ENCODE measurements at places on chromosomes 1 and 21. TPM values are rescaled to one million over a fixed set of nuclear protein-coding genes. Genes with fewer than 3 reads are reported as not detected.

DNA sequence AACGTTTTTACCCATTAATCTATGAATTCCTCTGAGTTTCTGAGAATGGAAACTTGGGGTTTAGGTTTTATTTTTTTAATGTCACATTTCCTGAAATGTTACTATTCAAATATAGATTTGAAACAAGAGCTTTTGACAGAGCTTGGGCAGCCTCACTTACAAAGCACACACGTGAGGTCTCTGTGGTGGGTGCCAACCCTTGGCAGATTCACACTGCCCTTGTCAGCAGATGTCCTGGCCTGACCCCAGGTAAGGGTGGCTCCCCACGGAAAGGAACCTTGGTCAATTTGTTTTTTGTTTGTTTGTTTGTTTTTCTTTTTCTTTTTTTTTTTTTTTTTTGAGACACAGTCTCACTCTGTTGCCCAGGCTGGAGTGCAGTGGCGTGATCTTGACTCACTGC, 53.5 kb downstream of the FAAP20 start:
- H3K27me3 ChIP-seq: no peaks in the 10 kb centered on the region
- no peak overlapping the region for H3K27ac ChIP-seq
- no peak overlapping the region for H3K4me3 ChIP-seq
- peaks cover 10% of the 10 kb centered on the region for H3K4me1 ChIP-seq

- no peak for DNase-seq
- H3K27me3 ChIP-seq: no peaks in the 10 kb centered on the region
- no peaks in the 10 kb centered on the region for H3K36me3 ChIP-seq
- no peak overlapping the region for H3K27ac ChIP-seq
- no peaks in the 10 kb centered on the region for H3K4me1 ChIP-seq
- H3K4me3 ChIP-seq: no peak overlapping the region
These were observed 6.2 kb downstream of the NECTIN4 start for GRCh38 chr1:161082996-161083747.

DNA sequence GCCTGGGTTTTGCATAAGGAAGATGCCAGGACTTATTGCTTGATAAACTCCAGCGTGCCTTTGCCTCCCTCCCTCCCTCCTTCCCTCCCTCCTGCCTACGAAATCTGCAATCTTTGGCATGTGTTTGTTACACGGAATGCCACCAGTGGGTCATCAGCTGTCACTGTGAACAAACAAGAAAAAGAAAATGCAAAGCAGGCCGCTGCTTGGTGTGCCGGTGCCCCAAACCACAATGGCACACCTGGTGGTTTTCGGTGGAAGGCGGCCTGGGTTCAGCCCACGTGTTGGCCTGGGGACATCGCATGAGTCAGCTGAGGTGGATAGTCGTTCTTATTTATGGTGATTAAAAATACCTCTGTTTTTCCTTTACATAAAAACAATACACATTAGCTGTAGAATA, 16.3 kb upstream of the IFNLR1 start:
- H3K4me1 ChIP-seq: peaks cover 6% of the 10 kb centered on the region
- no peak for DNase-seq
- H3K27me3 ChIP-seq: no peaks in the 10 kb centered on the region
- H3K27ac ChIP-seq: no peak overlapping the region

GRCh38 chr1:219150913-219151312, 22.8 kb upstream of the LYPLAL1 start:
- no peak for DNase-seq
- no peaks in the 10 kb centered on the region for H3K36me3 ChIP-seq
- H3K4me3 ChIP-seq: no peak overlapping the region
- H3K27me3 ChIP-seq: no peaks in the 10 kb centered on the region
- no peaks in the 10 kb centered on the region for H3K4me1 ChIP-seq

DNA sequence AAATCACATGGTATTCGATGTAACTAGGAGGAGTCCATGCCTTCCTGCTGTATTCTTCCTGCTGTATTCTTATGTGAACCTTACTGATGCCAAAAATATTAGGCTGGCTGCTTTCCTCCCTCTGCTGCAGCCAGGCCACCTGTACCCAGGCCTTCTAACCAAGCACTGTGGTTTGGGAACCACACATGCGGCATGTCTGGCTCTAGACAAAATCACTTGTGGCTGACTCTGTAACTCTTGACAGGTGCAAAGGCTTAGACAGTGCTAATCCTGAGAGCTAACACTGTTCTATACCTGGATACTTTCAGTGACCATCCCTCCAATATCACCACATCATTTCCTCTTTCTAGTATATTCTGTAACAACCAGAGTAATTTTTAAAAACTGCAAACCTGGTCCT, 67.7 kb downstream of the PCP4 start:
- no peak for DNase-seq
- no peaks in the 10 kb centered on the region for H3K36me3 ChIP-seq
- H3K4me3 ChIP-seq: no peak overlapping the region
- H3K4me1 ChIP-seq: no peaks in the 10 kb centered on the region
- H3K27me3 ChIP-seq: no peaks in the 10 kb centered on the region
- H3K27ac ChIP-seq: no peak overlapping the region

DNA sequence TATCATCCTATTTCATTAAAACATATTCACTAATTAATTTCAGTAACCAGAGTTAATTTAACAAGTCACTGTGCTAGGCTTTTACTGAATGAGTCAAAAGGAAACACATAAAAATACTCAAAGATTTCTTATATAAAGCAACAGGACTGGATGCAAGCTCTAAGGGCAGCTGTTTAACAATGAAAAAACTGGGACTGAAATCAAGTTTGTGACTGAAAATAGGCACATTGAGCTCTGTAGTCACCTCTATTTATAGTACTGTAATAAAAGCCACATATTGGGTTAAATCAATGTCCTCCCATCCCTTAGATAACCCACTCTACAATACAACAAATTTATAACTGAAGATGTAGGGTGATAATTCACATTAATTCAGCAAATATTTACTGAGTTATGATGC, 52.4 kb downstream of the SMYD3 start:
- H3K36me3 ChIP-seq: no peaks in the 10 kb centered on the region
- DNase-seq: no peak
- no peaks in the 10 kb centered on the region for H3K4me1 ChIP-seq
- H3K27me3 ChIP-seq: no peaks in the 10 kb centered on the region
- H3K27ac ChIP-seq: no peak overlapping the region

- no peak overlapping the region for H3K27ac ChIP-seq
- no peaks in the 10 kb centered on the region for H3K27me3 ChIP-seq
- H3K4me3 ChIP-seq: no peak overlapping the region
- H3K36me3 ChIP-seq: no peaks in the 10 kb centered on the region
- no peak for DNase-seq
- H3K4me1 ChIP-seq: no peaks in the 10 kb centered on the region
These were observed 162.3 kb downstream of the PSMG1 start for GRCh38 chr21:39020751-39021477.

- H3K4me3 ChIP-seq: no peak overlapping the region
- no peak for DNase-seq
- H3K27ac ChIP-seq: no peak overlapping the region
- H3K27me3 ChIP-seq: no peaks in the 10 kb centered on the region
These were observed 49.6 kb upstream of the HOOK1 start for GRCh38 chr1:59765011-59765730.

- no peak overlapping the region for H3K27ac ChIP-seq
- no peak overlapping the region for H3K4me3 ChIP-seq
- H3K27me3 ChIP-seq: no peaks in the 10 kb centered on the region
These were observed 90.2 kb upstream of the TSPAN2 start for GRCh38 chr1:115179397-115180079.

GRCh38 chr1:21857840-21858670, 46.0 kb downstream of the LDLRAD2 start:
- H3K4me1 ChIP-seq: no peaks in the 10 kb centered on the region
- no peak overlapping the region for H3K27ac ChIP-seq
- H3K4me3 ChIP-seq: no peak overlapping the region
- no peaks in the 10 kb centered on the region for H3K27me3 ChIP-seq
- H3K36me3 ChIP-seq: no peaks in the 10 kb centered on the region
- no peak for DNase-seq

DNA sequence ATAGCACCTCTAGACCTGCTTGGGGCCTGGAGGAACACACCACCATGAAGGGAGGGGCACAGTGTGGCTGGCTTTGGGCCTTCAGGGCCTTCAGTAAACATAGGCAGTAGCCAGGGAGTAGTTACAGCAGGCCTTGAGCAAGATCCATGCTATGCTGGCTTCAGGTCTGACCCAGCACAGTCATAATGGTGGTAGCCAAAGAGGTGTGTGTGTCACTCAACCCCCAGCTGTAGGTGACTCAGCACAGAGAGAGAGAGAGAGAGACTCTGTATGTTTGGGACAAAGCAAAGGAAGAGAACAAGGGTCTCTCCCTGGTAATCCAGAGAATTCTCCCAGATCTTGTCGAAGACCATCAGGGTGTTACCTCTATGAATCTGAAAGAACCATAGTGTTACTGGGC, 250.5 kb upstream of the PKN2 start:
- no peaks in the 10 kb centered on the region for H3K27me3 ChIP-seq
- no peaks in the 10 kb centered on the region for H3K36me3 ChIP-seq

DNA sequence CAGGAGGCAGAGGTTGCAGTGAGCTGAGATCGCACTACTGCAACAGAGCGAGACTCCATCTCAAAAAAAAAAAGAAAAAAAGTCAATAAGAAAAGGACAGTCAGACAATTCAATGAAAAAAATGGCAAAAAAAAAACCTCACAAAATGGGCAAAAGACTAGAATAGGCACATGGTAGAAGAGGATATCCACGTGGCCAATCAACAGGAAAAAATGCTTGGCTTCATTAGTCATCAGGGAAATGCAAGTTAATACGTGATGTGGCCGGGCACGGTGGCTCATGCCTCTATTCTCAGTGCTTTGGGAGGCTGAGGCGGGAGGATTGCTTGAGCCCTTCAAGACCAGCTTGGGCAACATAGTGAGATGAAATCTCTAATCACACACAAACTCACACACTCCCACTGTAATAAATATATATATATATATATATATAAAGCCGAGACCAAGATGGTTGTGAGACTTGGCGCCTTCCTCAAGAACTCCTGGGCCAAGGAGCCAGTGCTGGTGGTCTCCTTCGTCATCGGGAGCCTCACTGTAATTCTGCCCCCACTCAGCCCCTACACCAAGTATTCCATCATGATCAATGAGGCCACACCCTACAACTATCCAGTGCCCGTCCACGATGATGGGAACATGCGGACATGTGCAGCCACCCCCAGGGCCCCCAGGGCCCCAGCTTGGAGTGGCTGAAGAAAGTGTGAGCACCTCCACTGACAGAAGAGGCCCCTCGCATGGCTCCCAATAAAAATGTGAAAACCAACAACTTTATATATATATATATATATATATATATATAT, 22.9 kb upstream of the LEFTY2 start:
- no peaks in the 10 kb centered on the region for H3K4me1 ChIP-seq
- no peaks in the 10 kb centered on the region for H3K36me3 ChIP-seq
- no peak overlapping the region for H3K4me3 ChIP-seq
- no peak for DNase-seq
- H3K27ac ChIP-seq: no peak overlapping the region
- H3K27me3 ChIP-seq: no peaks in the 10 kb centered on the region

DNA sequence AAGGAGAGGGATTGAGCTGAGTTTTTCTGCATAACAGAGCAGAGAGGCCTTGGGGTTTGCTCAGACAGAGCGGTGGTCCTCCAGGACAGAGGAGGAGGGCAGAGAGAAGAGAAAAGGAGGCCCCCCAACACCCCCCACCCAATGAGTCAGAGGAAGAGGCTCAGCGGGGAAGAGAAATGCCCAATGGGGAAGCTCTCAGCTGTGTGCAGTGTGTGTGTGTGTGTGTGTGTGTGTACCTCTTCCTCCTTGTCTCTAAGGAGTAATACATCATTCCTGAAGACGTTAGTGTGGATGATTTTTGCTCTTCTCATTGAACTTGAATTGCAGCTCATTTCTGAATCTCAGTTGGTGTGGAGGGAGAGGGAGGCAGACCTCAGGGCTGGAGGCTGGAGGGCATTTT, 8.7 kb downstream of the TMPRSS3 start:
- H3K4me3 ChIP-seq: no peak overlapping the region
- H3K4me1 ChIP-seq: peaks cover 27% of the 10 kb centered on the region
- H3K27ac ChIP-seq: no peak overlapping the region

DNA sequence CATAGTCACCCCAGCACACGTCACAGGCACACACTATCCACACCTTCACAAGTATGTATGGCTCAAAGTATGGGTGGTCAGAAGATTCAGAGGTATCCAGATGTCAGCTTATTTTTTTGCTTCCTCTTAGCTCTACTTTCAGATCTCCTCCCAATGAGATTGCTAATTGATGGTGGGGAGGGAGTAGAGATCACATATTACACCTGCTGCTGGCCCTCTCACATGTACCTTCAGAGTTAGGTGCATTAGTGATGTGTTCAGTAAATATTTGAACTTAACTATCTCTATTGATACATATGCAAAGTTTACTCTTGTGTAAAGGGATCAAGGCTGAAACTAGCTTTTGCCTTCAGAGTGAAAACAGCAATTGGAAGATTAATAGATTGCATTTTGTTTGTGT, 262.6 kb downstream of the PCP4 start:
- no peak overlapping the region for H3K4me3 ChIP-seq
- no peaks in the 10 kb centered on the region for H3K4me1 ChIP-seq
- no peaks in the 10 kb centered on the region for H3K36me3 ChIP-seq
- no peak for DNase-seq

DNA sequence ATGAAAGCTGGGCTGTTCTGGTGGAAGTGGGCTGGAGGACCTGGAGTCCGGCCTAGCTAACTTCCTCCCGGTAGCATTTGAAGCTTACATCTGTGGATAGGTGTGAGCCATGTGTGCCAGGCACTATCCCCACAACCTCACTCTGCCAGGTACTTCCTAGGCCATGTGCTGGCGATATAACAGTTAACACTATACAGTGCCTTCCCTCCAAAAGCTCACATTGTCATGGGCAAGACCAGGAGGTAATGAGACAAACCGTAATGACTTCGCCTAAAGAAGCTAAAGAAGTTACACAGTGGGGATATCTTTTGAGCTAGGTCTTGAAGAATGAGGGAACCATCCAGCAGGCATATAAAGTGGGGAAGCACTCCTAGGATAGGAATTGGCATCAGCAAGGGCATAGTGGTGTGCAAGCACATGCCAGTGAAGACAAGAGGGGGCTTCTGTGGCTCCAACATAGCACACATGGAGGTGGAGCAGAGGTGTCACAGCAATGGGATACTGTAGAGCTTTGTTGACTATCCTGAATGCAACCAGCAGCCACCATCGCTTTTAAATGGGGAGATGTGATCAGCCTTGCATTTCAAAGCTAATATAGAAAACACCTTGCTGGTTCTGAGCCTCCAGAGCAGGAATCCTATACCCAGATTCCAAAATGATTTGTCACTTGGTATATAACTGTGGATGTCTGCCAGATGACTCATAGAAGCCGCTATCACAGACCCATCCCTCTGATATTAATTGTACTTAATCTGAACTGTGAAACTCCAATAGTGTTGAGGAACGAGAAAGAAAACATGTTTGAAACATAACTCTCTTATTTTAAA, 466.3 kb downstream of the LMO4 start:
- no peaks in the 10 kb centered on the region for H3K4me1 ChIP-seq
- no peaks in the 10 kb centered on the region for H3K36me3 ChIP-seq
- H3K4me3 ChIP-seq: no peak overlapping the region
- no peak for DNase-seq
- no peak overlapping the region for H3K27ac ChIP-seq

The HEATR1 gene
- 101 TPM for total RNA-seq

The CYP4A22 gene
- not detected for total RNA-seq

The DNALI1 gene
- not detected for total RNA-seq

The OR1C1 gene
- total RNA-seq: not detected

The TNNT2 gene
- total RNA-seq: not detected

The KRTAP19-5 gene
- total RNA-seq: not detected

The PRDX1 gene
- 849 TPM for total RNA-seq

The SYPL2 gene
- not detected for total RNA-seq

The KCNH1 gene
- not detected for total RNA-seq

The C1orf185 gene
- not detected for total RNA-seq

The S100A13 gene
- 5.5 TPM for total RNA-seq

All from CD8-positive, alpha-beta memory T cell (primary cell).